Chondrocyte (in vitro differentiated cells): ENCODE measurements at places on chromosomes 1 and 21. TPM values are rescaled to one million over a fixed set of nuclear protein-coding genes. Genes with fewer than 3 reads are reported as not detected.

Gene POGK
- total RNA-seq: 31.4 to 38.0 TPM (median 35.2 TPM) in 3 replicates

Gene RHBDL2
- not detected in 3 replicates for total RNA-seq

- DNase-seq: no peak
- H3K4me3 ChIP-seq: no peak overlapping the region
- H3K36me3 ChIP-seq: peaks cover 2% of the 10 kb centered on the region
- H3K4me1 ChIP-seq: peaks cover 17% of the 10 kb centered on the region
- peaks cover 2% of the 10 kb centered on the region for H3K27me3 ChIP-seq
These were observed 91.5 kb downstream of the MRPL39 start for GRCh38 chr21:25515484-25516405.

Gene BMP8A
- total RNA-seq: 0.12 TPM in 1 of 3 replicates, not detected in the others
